ENCODE measurements at places on chromosomes 6 and 20.

DNA sequence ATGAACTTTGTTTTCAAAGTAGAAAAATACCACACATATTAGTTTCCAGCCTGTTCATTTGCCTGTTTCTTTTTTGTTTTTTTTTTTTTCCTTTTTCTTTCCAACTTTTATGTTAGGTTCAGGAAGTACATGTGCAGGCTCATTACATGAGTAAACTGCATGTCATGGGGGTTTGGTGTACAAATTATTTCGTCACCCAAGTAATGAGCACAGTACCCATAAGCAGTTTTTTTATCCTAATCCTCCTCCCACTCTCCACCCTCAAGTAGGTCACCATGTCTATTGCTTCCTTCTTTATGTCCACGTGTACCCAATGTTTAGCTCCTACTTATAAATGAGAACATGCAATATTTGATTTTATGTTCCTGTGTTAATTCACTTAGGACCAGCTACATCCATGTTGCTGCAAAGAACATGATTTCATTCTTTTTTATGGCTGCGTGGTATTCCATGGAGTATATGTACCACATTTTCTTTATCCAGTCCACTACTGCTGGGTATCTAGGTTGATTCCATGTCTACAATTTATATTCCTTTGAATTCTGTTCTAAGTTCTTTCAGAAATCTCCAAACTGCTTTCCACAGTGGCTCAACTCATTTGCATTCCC, 31.8 kb downstream of the SNX14 start:
- DNase-seq = no peak

- DNase-seq = no peak
Observed at GRCh38 chr20:44019638-44020335, 105.1 kb downstream of the TOX2 start.

GRCh38 chr20:46951405-46951804, 56.8 kb downstream of the EYA2 start:
- DNase-seq = no peak

GRCh38 chr20:34459209-34459897, 56.9 kb upstream of the DYNLRB1 start:
- no peak for DNase-seq

DNA sequence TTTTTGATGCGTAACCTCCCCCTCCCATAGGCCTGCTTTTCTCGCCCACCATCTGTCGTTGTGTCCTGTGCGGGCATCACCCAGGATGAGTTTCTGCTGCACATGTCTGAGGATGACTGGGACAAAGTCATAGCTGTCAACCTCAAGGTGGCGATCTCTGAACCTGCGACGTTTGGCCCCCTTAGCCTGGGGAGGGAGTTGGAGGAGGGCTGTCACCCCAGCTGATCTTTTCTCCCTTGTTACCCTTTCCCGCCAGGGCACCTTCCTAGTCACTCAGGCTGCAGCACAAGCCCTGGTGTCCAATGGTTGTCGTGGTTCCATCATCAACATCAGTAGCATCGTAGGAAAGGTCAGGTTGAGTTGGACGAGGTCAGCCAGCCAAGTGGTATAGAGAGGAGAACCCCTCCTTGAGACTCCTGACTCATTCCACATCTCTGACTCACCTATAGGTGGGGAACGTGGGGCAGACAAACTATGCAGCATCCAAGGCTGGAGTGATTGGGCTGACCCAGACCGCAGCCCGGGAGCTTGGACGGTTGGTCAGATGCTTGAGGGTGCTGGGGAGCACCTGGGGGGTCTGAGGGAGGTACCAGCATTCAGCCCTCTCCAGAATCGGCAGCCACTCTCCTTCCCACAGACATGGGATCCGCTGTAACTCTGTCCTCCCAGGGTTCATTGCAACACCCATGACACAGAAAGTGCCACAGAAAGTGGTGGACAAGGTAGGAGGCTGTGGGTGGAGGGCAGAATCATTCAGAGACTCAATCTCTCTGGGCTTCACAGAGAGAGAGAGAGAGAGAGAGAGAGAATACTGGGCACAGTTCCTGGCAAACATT, 954 bp downstream of the HSD17B8 start:
- peak; percentile 47 for DNase-seq

GRCh38 chr6:89993411-89993810, 99.1 kb downstream of the GJA10 start:
- DNase-seq = no peak

DNA sequence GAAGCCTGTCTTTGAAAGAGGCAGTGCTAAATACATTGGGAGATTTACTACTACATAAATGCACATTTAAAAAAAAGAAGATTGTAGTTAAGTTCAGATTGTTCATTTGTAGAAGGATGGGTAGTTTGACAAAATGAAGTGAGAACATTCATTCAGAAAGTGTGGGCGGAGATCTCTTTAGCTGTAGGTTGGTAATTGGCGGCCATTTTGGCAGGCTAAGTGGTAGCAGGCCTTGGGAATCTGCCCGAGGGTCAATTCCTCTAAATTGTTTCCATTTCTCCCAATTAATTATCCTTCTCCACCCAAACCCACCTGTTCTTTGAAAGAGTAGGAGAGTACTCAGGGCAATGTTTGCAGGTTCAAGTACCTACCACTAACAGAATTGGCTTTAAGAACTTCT, 17.9 kb downstream of the SOX4 start:
- no peak for DNase-seq

- DNase-seq = no peak
Observed at GRCh38 chr6:382883-383810, 8.4 kb upstream of the IRF4 start.

DNA sequence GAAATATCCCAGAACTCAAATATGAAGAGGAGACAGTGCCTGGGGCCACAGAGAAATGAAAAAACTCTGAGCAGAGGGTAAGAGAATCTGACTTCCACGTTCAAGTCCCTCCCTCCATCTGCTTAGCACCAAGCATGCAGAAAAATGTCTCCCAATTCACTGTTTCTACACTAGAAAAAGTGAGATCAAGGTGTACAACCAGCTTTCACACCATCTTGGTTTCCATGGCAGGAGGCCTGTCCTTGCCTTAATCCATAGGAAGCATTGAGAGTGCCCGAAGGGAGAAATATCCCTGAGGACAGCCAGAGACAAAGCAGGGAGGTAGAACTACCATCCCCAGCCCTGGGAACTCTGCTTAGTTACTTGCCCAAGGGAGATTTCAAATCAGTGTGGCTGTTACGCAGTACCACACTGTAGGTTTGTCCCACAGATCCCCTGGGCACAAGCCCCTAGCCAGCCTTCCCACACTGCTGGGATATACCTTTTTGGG, 82.9 kb downstream of the SCML4 start:
- DNase-seq = no peak

- no peak for DNase-seq
Observed at GRCh38 chr20:23412026-23412425, 9.3 kb downstream of the NAPB start.

- no peak for DNase-seq
Observed at GRCh38 chr6:142746524-142746923, 198.5 kb downstream of the HIVEP2 start.

DNA sequence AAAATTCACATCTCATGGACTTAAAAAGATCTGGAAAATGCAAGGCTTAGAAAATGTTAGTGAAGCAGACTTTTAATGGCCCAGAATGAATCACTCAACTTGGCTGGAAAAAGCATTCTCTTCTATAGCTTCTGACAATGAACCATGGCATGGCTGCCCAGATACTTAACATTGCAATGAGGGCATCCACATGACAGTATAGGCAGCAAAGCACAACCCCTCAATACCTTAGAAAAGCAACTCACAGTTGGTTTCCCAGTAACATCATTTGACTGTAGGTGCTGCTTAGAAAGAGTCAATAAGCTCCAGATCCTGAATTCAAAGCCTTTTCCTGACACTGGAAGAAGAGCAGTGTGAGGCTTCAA, 155.8 kb downstream of the EYA4 start:
- DNase-seq = no peak

GRCh38 chr20:21100578-21101452, 5.3 kb downstream of the LINC00237 start:
- no peak for DNase-seq

- DNase-seq = peak; percentile 15
Observed at GRCh38 chr6:13404228-13404891, 76.0 kb upstream of the TBC1D7 start.

DNA sequence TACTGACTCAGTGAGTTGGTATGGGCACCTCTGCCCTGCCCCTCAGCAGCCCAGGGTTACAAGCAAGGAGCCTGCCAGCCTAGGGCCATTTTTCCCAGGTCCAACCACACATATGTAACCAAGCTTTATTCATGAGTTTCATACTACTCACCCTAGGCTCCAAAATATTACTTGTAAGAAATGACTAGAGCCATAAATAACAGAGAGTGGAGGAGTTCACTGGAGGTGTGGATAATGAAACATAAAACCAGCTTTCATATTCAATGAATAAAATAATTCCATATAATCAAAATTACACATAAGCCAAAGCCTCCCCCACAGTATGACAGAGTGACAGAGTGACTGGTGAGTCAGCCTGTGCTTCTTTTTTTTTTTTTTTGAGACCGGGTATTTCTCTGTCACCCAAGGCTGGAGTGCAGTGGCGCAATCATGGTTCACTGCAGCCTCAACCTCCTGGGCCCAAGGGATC, 229.8 kb upstream of the SASH1 start:
- DNase-seq = no peak

DNA sequence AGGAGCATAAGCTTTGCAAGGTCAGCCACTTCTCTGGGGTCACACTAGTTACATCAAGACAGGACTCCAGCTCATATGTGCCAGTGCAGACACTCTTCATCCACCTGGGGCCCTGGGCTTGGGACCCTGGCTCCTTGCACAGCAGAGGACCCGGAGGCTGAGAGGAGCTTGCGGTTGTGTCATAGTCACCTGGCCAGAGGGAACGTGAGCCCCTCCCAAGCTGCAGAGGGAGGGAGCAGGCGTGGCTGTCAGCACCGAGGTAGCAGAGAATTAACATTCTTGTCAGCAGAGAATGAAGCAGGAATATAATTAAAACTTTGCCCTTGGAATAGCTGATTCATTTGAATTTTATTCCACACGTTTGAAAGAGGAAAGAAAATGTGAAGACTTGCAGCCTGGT, 36.8 kb downstream of the BCAS4 start:
- no peak for DNase-seq

- DNase-seq = no peak
Observed at GRCh38 chr20:59004763-59005522, 2.1 kb downstream of the CTSZ start.

- DNase-seq = no peak
Observed at GRCh38 chr6:117227245-117227962, 38.0 kb upstream of the VGLL2 start.

GRCh38 chr6:89775150-89775549, 44.4 kb downstream of the MDN1 start:
- DNase-seq = no peak

- DNase-seq = peak; percentile 74
Observed at GRCh38 chr6:163825033-163825432, 410.5 kb downstream of the QKI start.

DNA sequence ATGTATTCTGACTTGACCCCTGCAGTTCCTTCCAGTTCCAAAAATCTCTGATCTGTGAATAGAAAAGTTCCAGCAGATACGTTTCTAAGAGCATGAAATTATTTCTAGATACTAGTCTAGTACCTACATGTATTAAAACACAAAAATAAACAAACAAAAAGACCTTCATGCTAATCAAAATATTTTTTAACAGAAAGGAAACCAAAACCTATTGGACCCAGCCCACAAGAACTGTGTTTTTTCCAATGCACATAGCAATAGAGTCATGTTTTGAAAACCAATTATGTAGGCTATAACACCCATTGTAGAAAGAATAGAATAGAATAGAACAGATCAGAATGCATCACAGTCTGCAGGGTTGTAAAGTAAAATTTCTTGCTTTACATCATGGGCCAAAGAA, 158.6 kb upstream of the TNFAIP3 start:
- no peak for DNase-seq

Data from HS-5 (cell line).